HCEC 1CT (cell line): ENCODE measurements at places on chromosomes 12 and 14.

GRCh38 chr12:87491089-87491488, 538.1 kb downstream of the C12orf50 start:
- no peak for DNase-seq

GRCh38 chr12:68790081-68790951, 17.7 kb upstream of the MDM2 start:
- DNase-seq: no peak

DNA sequence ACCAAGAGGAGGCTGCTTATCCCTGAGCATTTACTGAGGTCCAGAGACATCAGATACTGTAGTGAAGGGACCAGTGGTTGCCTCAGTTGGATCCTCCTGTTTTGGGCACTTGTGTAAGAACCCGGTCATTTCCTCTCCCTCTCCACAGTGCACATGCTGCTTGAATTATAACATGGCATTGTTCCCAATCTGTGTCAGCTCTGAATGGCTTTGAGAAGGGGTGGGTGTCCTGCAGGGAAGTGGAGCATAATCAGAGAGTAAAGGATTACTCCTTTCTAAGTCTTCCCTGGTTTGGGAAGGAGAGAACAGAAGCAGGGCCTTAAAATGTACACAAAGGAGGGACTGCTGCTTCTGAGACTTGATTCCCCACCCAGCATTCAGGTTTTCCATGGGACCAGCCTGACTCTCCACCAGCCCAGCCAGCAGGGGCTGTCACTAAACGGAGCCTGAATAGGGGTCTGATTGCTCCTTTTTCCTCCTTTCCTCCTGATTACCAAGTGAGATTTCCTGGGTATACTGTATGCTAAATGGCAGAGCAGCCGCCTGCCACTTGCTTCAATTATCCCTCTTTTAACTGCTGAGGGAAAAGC, 78.4 kb downstream of the NRXN3 start:
- no peak for DNase-seq

- DNase-seq: no peak
Measured at GRCh38 chr12:97293541-97293940, 169.1 kb upstream of the RMST start.

DNA sequence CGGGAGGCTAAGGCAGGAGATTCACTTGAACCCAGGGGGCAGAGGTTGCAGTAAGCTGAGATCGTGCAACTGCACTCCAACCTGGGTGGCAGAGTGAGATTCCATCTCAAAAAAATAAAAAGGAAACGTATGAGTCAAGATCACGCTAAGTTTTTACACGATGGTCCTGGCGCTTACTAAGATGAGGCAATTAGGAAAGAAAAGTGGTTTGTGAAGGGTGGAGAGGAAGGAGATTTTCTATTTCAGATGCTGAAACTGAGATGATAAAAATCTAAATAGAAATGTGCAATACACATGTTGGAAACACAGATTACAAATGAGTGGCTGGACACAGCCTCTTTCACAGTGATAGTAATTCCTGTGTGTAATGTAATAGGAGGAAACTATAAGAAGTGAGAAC, 63.2 kb downstream of the KDM5A start:
- DNase-seq: no peak

DNA sequence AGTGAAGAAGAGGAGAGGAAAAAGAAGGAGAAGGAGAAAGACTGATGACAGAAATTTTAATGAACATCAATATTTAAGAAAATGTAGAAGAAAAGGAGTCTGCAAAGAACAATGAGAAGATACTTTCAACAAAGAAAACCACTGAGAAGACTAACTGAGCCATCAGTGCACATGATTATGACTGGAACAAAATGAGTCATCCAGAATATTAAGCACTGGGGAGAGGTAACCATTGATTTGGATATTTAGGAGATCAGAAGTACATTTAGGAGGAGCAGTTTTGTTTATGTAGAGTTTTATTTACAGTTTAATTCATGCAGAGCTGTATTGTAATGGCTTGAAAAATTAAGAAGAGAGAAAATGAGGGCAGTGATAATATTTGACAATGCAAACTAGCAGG, 159.1 kb downstream of the C12orf50 start:
- peak; percentile 58 for DNase-seq

DNA sequence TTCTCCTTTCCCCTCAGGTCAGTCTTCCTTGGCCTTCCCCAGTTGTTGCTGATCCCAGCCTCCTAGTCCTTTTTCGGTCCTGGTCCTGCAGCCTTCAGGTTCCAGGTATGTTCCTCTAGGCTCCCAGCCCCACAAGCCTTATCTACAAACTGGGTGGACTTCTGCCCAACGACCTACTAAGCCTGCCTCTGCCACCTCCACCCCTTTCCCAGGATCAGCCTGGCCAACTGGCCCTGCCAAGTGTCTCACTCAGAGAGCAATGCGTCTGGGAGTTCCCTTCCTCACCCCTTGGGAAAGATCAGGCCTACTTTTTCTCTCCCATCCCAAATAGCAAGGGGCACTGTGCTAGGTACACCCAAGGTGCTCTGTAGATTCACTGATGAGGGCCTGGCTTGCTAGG, at the start of gene SERPINA12:
TSS of gene SERPINA12 (minus strand) at position 114 of the 400 bp plus-strand sequence. CDS start 11,072 bp downstream, outside the sequence.
- DNase-seq: no peak

DNA sequence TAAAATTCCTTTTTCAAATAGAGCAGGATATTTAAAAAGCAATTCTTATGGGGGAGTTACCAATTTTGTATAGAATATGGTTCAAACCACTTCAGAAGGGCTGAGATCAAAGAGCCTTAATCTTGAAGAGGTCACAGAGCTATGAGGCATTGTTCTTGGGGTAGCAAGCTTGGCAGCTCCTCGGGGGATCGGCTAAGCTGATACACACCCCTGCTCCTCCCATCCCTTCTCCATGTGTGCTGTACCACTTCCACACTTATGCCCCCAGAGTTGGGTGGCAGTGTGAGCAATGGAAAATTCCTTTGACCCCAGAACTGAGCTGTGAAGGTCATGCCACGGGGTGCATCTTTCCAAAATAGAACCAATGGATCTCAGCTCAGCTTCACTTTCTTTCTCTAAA, 15.0 kb upstream of the TMEM30B start:
- DNase-seq: no peak

DNA sequence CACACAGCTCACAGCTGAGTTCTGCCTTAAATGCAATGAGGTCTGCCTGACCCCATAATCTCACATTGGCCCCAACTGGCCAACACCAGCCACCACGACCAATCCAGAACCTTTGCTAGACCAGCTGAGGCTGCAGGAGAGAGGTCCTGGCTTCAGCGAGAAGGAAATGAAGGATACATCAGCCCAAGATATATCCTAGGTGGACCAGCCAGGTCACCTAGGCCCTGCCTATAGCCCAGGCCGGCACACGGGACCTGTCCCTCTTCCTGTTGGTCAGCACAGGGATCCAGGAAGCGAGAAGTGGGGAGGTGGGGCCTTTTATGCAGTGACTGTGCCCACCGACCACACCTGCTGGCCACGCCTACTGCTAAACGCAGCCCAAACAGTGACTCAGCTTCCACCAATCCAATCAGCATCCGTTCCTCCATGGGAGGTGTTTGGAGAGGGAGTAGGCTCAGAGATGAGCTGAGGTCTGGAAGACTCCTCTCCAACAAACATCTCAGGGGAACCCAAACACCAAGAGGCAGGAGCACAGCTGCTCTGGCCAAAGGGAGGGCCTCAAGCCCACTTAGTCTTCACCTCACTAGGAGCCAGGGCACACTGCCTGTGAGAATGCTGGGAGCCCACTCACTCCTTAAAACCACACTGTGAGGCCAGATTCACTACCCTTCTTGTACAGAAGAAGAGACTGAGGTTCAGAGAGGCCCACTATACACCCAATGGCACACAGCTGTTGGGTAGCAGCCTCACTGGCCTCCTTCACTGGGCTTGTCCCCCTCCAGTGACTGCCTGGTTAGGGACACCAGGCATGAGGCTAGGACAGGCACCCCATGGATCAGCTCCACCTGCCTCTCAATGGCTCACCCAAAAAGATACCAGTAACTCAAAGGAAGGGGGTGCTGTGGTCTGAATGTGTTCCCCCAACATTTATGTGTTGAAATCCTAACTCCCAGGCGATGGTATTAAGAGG, 51.3 kb upstream of the PPP2R5C start:
- DNase-seq: no peak

DNA sequence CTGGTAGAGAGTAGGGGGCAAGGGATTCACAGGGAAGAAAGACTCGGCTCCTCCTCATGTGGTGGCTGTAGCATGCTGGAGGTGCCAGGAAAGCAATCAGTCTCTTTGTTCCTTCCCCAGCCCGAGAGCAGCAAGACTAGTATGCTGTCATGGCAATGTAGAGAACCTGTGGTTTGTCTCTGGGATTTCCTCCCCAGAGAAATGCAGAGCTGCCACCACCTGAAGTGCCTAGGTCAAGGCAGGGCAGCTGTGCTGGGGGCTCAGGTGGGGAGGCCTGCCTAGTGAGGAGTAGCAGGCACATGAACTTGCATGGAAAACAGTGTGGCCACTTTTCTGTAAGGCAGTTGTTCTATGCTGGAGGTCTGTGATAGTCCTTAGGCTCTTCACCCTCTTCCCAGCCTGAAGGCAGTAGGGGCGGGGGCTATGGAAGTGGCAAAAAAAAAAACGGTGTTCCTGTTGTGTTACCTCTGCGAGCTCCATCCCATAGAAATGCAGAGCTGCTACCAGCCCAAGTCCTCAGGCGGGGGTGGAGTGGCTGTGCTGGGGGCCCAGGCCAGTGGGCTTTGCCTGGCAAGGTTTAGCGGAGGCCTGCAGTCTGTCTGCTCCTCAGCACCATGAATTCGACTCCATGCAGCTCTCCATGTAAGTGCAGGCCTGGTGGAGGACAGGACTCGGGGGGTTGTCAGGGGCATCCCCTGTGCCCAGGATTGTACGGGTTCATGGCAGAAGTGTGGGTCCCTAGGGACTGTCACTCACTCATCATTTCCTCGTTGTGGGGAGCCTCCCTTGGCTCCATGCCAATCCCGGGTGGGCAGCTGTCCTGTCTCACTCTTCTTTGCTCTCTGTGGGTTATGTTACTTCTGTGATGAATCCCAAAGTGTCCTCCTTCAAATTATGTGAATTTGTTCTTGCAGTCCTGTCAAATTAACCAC, 4.1 kb upstream of the CLEC4D start:
- DNase-seq: no peak

- no peak for DNase-seq
Measured at GRCh38 chr12:20210621-20211215, 157.6 kb upstream of the PDE3A start.

DNA sequence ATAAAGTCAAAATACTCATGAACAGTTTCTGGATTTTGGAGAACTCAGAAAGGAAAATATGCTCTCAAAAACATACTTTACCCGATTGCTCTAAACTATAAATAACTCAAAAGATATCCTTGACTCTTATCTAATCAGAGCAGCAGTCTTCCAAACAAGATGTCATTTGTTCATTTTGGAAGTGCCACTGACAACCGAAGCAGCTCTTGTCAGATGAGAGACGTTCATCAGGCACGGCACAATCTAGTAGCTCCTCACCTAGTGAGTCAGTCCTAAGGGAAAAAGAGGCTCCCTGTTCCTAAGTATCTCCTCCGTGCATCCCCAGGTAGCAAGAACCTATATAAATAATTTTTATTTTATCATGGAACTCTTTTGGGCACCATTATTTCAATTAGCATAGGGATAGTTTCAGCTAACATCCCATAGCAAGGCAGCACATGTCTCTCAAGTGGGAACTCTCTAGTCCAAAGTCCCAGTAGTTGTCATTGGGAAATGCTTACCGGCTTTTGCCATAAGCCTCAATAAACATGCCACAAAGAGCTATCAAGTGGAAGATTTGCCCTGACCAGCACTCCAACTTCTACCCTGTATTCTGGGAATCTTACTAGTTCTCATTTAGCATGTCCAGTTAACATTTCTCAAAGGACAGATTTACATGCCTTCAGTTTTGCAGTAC, 14.1 kb upstream of the TMEM263 start:
- DNase-seq: no peak

- no peak for DNase-seq
Measured at GRCh38 chr12:47777741-47778558, 4.9 kb downstream of the SLC48A1 start.

DNA sequence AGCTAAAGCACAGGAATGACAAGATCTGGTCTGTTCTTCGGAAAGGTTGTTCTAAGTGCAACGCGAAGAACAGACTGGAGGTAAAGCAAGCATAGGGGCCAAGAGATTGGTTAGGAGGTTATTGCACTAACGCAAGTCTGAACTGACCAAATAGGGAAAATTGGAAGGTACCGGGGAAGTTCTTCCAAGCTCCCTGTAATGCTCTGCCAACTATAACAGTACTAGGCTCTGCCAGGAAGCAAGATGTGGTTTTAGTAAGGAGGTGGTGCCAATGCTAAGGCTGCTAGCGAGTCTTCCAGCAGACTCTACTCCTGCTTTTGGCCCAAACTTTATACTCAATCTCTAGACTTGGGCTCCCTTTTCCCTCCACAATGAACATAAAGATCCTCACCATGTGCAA, 138.6 kb downstream of the PAWR start:
- no peak for DNase-seq

DNA sequence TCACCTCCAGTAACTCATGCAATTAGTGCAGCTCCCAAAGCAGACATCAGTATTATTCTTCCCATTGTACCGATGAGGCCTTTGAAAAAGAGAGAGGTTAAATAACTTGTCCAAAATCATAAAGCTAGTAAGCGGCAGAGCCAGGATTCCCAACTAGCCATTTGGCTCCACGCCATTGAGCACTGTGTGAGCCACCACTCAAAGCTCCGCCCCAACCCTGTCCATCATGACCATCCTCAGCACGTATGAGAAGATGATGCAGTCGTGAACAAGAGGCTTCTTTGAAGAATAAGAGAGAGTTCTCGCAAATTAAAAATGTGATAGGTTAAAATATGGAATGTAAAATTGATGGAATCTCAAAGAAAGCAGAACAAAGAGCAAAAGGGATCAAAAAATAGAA, 14.6 kb downstream of the CLMN start:
- DNase-seq: no peak

- DNase-seq: no peak
Measured at GRCh38 chr12:116210762-116211161, 66.7 kb downstream of the MED13L start.

GRCh38 chr12:6934110-6934509, 6.4 kb downstream of the ATN1 start:
- DNase-seq: no peak

GRCh38 chr14:67423424-67423823, 11.5 kb upstream of the PLEK2 start:
- DNase-seq: no peak

- no peak for DNase-seq
Measured at GRCh38 chr12:88448337-88448915, 131.8 kb downstream of the KITLG start.

- DNase-seq: peak; percentile 87
Measured at GRCh38 chr12:111467857-111468241, 62.1 kb downstream of the SH2B3 start.

- no peak for DNase-seq
Measured at GRCh38 chr14:23580948-23581281, 2.3 kb upstream of the JPH4 start.

- DNase-seq: no peak
Measured at GRCh38 chr14:101480022-101480746, 81.1 kb upstream of the DIO3 start.

DNA sequence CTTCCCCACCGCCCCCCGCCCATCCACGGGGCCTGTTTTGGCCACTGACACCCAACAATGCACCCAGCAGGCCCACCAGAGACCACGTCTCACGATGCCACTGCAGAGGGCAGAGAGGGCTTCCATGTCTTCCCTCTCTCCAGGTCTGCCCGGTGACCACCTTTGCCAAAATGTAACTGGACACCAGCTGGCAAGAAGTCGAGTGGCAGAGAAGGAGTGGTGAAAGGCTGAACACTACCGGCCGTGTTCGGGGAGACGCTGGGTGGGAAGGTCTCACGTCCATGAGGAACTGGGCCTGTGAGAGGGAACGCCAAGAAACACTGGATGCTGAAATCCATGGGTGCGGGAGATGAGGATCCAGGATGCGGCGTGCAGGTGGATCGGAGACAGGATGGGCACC, 308.2 kb downstream of the ADGRD1 start:
- DNase-seq: no peak
